ENCODE measurements at places on chromosomes 4 and X.
A peak's percentile ranks its signal among the peaks of the same experiment; 100 is the strongest.

DNA sequence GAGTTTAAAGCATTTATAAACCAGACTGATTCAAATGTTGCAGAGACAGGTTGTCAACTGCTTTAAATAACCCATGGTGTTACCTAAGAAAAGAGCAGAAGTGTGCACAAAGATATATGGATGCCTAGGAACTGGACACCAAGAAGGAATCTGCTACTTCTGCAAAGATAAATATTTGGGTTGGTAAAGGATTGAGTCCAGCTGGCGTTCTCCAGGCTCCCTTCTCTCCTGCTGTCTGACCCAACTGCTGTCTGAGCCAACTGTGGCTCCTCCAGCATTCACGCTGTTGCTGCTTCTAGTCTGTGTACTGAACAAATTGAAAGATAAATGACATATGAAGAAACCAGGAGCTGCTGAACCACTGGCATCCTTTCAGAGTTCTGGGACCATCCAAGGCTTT is 1167.8 kb upstream of the PRKX start:
- DNase-seq: no peak

DNA sequence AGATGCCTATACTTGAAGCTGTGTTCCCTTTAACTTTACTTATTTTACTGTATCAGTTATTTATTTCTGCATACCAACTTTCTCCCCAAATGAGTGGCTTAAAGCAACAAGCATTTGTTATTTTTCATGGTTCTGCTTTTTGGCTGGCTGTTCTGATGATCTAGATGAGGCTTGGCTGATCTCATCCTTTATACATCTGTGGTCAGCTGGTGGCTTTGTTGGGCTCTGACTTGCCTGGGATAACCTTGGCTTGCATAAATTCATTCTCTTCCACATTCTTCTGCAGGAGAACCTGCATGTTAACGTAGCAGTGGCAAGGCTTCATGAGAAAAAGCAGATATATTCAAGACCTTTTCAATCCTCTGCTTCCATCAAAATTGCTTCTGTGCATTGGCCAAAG is 1317.6 kb downstream of the ADGRL3 start:
- no peak for DNase-seq

GRCh38 chr4:123874063-123874462 is 477.5 kb downstream of the SPRY1 start:
- no peak for DNase-seq

- no peak for DNase-seq
These were observed 1.3 kb upstream of the ZNF732 start for GRCh38 chr4:306551-306961.

DNA sequence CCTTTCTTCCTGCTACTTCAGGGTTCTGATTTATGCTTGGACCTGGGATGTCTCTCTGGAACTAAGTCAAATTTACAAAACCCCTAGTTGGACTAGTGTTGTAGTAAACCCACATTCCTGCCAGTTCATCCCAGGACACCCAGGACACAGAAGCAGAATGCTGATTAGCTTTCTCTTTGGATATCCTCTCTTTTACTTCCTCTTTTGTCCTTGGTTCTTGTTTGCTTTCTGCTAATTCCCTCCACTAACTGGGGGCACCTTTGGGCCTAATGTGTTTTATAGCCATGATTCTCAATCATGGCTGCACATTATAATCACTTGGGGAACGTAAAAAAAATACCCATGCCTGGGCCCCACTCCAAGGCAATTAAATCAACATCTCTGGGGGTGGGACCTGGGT is 42.5 kb downstream of the LANCL3 start:
- DNase-seq: no peak

DNA sequence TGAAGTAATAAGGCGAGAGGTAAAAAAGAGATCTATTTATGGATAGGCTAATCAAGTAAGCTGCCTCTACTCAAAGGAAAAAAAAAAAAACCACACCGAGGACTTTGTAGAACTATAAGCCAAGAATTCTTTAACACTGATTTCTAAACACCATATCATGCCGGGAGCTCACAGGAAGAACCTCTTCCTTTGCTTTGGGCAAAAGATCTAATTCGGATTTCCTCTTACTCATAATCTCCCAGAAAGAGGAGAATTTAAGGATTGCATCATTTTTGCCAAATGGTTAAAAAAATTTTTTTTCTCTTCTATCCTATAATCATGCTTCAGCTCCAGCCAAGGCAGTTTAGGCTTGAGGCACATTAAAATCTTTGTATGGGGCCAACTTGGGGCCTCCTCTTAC is 95.5 kb downstream of the ZNF827 start:
- DNase-seq: no peak

DNA sequence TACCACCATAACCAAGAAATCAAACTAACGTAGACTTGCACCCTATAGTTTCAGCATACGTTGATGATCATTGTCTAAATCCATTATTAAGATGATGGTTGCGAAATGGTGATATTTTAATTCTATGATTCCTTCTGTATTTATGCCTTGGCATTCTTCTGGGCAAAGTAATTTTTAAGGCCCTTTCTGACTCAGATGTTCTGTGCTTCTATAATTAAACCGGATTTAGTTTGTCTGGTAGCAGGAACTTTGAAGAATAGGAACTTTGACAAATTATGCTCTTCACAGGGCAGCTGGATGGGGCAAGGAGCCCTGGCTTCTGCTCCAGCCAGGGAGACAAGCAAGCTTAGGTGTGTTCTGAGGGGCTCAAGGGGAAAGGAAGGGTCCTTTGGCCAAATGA is 23.8 kb upstream of the PLAC1 start:
- no peak for DNase-seq

- DNase-seq: no peak
These were observed 22.2 kb downstream of the VSIG4 start for GRCh38 chrX:66017659-66018170.

- DNase-seq: no peak
These were observed 11.5 kb downstream of the COL25A1 start for GRCh38 chr4:109290918-109291317.

DNA sequence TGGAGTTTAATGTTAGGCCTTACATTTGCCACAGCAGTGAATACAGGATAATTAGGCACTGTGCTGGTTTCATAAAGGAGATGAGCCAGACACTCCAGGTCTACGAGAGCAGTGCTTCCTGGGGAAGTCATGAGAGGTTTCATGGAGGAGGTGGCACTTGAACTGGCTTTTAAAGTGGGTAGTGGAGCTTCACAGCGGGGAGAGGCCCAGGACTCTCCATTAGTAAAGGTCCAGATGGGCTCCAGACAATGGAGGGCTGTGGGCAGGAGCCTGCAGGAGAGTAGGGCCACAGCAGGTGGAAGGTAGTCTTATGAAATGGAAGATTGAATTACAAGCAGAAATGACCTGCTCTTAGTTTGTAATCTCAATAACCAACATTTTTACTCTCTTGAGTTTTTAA is 29.0 kb downstream of the CLDN22 start:
- no peak for DNase-seq

GRCh38 chr4:102501447-102501696 is 213 bp downstream of the NFKB1 start:
- no peak for DNase-seq

- DNase-seq: no peak
These were observed 1.2 kb downstream of the POU3F4 start for GRCh38 chrX:83509254-83509801.

DNA sequence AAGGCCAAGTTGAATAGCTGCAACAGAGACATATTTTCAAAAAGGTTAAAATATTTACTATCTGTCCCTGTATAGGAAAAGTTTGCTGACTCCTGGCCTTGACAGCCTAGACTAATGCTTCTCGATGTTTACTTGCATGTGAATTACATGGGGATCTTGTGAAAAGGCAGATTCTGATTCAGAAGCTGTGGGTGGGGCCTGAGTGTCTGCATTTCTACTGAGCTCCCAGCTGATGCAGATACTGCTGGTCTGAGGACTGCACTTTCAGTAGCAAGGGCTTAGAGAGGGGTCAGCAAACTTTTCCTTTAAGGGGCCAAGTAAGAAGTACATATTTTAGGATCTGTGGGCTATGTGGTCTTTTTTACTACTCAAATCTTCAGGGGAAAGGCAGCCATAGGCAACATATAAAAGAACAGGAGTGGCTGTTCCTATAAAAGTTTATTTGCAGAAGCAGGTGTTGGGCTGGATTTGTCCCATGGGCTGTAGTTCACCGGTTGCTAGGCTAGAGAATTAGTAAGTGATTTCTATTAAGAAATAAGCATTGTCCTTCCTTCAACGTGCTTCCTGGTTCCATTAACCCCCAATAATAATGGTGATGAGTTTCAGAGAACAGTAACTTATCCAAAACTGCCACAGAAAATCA is 97.2 kb upstream of the PDE5A start:
- DNase-seq: no peak

DNA sequence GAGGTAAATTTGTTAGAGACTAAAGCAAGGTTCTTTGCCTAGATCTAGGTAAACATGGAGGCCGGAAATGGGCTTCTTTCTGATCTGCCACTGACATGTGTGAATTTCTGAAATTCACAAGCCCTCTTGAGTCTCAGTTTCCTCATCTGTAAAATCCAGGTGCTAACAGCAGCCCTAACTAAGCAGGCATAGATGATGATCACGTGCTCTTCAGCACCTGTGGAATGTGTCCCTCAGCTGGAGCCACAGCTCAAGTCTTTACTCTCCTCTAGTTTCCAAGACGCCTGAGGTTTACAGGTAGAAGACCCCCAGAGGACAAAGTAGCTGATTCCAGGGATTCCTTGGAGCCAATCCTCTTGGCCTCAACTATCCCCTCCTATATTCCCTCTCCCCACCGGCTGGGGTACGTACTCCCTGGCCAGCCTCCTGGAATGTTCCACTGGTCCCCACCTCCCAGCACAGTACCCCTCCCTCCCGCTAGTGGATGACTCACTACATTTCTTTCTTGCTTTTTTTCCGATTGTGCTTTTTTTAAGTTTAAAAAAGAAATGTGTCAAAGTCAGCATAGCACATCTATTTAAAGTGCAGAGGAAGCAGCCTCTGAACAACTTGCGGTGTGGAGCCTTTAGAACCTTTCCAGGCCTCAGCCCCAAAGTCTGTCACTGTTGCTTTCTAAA is 98.4 kb downstream of the PHKA2 start:
- peak; percentile 25 for DNase-seq

GRCh38 chr4:66014146-66014765 is 344.0 kb upstream of the EPHA5 start:
- DNase-seq: no peak

DNA sequence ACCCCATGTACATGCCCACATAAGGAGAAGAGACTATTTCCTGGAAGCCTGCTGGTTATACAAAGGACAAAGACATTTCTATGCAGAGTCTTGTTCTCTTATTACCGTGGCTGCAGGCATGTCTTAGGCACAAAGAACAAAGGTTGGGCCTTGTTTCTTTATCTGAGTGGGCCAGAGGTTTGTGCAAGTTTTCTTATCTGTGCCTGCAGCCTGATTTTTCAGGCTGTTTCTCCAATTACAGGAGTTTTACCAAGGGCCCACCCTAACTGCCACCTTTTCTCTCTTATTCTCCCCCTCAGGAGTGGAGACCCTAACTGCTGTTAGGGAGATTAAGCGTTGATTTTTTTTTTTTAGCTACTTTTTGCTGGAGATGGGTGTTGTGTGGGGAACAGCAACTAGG is 3.5 kb downstream of the TENT5D start:
- DNase-seq: no peak

- DNase-seq: no peak
These were observed 108.1 kb downstream of the MGST2 start for GRCh38 chr4:139773560-139774318.

DNA sequence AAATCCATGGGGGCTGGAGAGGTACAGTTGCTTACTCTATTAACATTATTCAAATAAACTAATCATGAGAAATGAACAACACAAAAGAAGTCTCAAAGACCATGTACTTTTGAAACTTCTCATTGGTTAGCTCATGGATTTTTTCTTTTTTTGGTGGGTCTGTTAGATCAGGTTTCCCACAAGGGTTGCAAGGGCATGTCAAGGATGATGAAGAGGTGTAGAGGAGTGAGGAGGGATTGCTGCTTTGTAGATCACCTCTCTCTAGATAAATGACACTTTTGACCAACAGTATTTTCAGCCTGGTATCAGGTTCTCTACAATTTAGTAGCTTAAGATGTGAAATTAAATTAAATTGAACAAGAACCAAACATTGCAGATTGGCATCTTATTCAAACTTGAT is 417.9 kb upstream of the AGA start:
- DNase-seq: no peak

GRCh38 chr4:80956421-80956820 is 74.1 kb upstream of the BMP3 start:
- no peak for DNase-seq

DNA sequence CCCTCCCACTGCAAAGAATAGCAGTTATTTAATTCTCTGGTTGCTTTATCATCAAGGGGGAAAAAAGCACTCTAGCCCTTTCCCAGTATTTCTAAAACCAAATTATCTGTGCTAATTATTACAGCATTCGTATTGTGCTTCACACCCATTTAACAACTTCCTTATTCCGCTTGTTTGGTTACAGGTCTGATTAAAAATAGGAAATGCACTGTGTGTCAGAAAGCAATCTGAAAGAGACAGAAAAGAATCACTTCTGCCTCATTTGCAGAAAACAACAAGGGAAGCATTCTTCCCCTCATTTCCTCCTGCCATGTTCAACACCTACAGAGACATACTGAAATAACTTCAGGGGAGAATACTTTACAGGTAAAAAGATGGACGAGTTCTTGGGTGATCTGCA is 114.9 kb upstream of the MAP3K15 start:
- DNase-seq: no peak

- no peak for DNase-seq
These were observed 37.4 kb upstream of the SPON2 start for GRCh38 chr4:1209821-1210220.

- no peak for DNase-seq
These were observed 11.2 kb downstream of the KLHL8 start for GRCh38 chr4:87209182-87209581.

DNA sequence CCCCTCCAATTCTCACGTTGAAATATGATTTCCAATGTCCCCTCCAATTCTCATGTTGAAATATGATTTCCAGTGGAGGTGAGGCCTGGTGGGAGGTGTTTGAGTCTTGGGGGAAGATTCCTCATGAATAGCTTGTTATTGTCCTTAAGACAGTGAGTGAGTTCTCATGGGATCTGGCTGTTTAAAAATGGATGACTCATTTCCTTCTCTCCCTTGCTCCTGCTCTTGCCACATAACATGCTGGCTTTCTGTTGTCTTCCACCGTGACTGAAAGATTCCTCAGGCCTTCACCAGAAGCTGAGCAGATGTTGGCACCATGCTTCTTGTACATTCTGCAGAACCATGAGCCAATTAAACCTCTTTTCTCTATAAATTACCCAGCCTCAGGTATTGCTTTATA is 346.8 kb upstream of the TECRL start:
- no peak for DNase-seq

GRCh38 chrX:39774774-39775328 is 322.9 kb downstream of the BCOR start:
- no peak for DNase-seq

- no peak for DNase-seq
These were observed 228.4 kb upstream of the ZFP42 start for GRCh38 chr4:187767158-187767557.
